Activated naive CD8-positive, alpha-beta T cell treated with anti-CD3 and anti-CD28 coated beads, Interleukin-2, amount 10 ng/mL, durations not matched to agents 7 days and 5 days (primary cell): ENCODE measurements at places on chromosomes 11 and 22. TPM values are rescaled to one million over a fixed set of nuclear protein-coding genes. Genes with fewer than 3 reads are reported as not detected.

- DNase-seq, result no peak
Observed at GRCh38 chr11:73399636-73400035, 23.4 kb downstream of the RELT start.

GRCh38 chr11:59954219-59954847 is 9.5 kb upstream of the OOSP4A start:
- DNase-seq, result no peak

DNA sequence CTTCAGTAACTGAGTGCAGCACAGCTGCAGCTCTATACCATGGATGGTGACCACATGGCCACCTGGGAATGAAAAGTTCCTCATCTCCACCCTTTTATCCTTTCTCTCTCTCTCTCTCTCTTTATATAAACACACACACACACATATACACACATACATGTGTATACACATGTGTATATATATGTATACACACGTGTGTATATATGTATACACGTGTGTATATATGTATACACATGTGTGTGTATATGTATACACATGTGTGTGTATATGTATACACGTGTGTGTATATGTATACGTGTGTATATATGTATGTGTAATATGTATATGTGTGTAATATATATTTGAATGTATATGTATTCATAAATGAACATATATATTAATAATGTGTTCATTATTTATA is 18.8 kb upstream of the FAR1 start:
- DNase-seq, result no peak

GRCh38 chr11:84130646-84131427 is 844.7 kb upstream of the CCDC90B start:
- DNase-seq, result no peak

GRCh38 chr11:15180212-15180792 is 65.6 kb downstream of the INSC start:
- no peak for DNase-seq

Gene BACE1-AS
- total RNA-seq, result 8.0 TPM

Gene ADM2
- total RNA-seq, result 6.7 TPM

Gene MRGPRF
- total RNA-seq, result not detected
